ENCODE measurements at places on chromosomes 3 and 15.
A peak's percentile ranks its signal among the peaks of the same experiment; 100 is the strongest.

GRCh38 chr3:55296030-55296429, 191.1 kb downstream of the WNT5A start:
- DNase-seq, result no peak

DNA sequence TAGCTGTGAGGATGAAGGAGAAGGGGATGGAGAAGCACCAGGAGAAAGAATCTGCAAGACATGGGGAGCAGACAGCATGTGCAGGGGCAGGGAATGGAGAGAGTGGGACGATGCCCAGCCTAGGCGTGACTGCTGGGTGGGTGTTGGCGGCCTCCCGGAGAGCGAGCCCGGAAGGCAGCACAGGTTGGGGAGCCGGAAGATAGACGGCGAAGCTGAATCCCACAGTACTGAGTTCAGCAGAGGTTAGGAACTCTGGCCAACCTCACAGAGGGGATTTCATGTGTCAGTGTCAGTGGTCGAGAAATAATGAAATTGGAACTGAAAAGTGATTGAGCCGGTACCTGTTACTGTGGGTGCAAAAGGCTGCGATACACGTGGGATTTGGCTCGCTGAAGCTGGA, 55.2 kb downstream of the PXYLP1 start:
- no peak for DNase-seq

DNA sequence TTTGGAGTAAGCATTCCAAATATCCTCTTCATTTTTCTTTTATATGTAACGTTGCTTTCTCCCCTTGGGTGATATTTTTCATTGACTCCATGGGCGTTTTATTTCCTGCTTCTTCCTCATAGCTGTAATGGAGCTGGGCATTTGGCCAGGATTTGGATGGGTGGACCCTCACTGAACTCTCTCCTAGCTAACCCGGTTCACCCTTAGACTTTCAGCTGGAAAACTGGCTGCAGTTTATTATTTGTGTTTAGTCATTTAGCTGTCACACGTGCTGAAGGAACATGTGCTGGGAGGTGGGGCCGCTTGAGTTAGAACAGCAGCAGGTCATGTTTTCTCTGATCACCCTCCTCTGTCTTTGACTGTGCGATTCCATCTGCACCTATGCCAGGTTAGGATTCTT, 407.6 kb downstream of the ZIC1 start:
- DNase-seq, result no peak

DNA sequence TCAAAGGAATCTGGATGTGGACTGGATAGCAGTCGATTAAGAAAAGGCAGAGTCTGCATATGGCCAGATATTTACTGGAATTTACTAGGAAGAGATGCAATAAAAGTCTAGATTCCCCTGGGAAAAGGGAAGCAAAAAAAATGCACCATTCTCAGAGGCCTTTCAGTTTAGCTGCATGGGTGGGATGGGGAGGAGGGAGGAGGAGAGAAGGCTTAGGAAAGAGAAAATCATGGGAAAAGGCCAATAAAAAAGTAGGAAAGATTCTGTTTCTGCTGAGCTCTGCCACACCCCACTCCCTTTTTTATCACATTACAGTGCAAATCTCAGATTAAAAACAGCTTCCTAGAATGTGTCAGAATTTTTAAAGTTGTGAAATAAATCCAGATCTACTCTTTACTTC, 103.6 kb downstream of the ADAMTS9 start:
- no peak for DNase-seq

DNA sequence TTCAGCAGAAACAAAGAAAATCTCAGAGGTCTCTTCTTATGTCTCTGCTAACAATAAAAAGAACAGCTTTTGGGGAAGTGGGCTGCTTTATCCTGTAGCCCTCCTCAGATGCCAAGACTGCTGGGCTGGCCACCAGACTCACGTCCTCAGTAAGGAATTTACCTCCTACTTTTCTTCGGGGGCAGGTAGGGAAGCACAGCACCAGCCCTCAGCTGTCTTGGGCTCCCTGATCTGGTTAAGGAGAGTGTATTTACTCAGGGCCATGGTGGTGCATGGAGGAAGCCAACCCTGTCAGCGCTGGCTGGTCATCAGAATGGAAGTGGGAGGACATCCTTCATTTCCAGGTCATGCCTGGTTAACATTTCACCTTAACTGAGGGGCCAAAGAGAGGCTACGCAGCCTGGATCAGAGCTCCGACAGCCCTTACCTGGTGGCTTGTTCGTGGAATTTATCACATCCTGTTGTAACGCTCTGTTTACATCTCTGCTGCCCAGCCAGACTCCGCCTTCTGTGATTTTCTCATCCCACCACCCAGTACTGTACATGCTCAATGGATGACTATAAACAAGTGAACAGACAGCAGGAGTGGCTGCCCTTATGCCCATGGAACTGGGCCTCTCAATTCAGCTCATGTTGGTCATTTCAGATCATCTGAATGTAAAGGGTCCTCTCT, 108.3 kb downstream of the IGF2BP2 start:
- DNase-seq, result no peak

DNA sequence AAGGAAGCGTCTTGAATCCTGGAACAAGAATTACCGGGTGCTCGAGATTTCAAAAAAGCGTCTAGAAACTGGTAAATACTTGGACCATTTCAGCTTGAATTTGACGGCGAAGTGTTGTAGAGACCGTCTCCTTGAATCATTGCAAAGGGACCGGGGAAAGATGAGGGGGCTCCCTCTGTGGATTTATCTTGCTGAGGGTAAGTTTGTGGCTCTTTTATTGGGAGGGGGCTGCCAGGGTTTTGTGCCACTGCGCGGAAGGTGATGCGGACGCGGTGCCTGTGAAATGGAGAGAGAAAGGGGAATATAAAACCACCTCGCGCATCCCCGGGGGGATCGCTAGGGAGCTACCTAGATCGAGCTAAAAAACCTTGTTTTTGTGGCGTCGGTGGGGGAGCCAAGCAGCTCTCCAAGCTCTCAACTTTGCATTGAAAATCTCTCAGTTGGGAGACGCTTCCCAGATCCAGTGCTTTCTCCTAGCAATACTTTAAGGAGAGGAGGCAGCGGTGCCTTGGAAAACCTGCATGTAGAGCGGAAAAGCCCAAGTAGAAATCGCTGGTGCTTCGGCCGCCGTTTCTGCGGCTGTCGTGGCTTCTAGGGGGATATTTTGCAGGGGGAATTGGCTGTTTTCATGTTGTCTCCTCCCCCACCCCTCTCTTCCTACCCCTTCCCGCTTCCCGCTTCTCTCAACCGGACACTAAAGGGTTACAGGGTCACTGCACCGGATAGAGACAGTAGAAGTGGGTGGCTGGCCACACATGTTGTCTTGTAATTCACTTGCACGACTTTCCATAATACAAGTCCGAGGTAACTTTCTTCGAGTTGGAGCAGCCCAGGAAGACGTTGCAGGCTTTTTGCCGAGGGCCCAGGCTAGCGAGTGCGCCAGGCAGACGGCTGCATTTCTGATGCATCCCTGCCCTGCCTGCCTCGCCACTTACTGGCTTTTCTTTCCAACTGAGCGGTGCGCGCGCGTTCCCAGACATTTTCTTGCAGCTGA, 187.6 kb downstream of the NLGN1 start:
- DNase-seq, result no peak

- no peak for DNase-seq
Measured at GRCh38 chr15:58109419-58109818, 28.8 kb upstream of the AQP9 start.

DNA sequence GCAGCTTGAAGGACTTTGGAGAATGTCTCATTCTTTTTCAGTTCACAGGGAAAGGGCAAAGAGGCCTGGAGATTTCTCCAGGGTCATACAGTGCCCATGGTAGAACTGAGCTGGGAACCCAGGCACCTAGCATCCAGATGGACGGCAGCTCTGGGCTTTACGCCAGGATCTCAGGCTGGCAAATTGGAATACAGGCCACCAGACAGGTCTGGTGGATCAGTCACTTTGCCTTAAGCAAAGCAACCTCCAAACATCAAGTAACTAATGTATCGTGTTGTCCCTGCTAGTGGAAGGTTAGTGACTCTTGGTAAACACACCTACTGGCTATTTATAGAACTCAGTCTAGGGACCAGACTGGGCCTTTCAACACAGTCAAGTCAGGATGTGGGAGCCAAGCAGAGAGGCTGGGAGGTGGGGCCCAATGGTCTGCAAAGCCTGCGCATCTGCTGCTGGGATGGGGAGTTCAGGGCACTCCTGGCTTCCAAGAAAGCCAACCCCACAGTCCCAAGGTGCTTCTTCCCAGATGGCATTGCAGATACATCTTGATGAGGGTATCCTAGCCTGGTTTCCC, 30.2 kb downstream of the RPLP1 start:
- no peak for DNase-seq

DNA sequence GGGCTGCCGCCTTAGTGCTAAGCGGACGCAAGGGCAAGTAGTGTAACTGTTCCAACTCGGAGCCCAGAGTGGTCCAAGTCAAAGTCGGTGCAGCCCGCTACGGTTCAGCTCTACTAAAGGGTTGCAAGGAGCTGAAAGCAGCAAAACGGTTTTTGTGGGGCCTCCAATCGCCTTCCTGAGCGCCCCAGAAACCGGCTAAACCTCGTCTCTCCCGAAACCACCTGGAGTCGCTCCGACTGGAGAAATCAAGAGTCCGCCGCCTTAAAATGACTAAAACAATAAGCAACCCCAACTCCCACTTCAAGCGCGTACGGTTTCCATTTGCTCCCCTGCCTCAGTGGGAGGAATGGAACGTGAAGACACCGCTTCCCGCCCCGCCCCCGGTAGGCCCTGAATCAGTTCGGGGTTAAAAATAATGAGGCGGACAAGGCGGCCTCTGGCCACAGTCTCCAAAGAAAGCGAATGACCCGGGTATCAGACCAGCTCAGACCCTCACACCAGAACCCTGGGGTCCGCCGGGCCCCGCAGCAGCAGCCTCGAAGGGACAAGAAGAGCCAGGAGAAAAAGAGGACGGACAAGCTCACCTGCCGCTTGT, 401 bp downstream of the SEC11A start:
- DNase-seq, result peak; percentile 25

DNA sequence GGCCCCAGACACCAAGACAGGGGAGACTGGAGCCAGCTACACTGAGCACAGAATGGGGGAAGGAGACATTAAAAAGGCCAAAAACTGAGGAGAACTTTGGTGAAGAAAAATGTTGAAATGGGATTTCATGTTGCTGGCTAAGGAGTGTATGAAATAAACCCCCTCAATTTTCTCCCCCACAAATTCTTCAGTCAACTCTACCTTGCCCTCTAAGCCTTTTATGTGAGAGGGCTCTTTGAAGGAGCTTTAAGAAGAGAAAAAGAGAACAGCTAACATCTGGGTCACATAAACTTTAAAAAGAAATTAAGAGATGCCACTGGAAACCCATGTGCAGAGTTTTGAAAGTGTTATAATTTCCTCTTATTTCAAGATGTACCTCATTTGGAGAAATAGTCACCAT, 88.6 kb downstream of the ATP8B4 start:
- no peak for DNase-seq

GRCh38 chr3:59839283-59839682, 789.5 kb upstream of the CFAP20DC start:
- no peak for DNase-seq

GRCh38 chr3:151386056-151386455, 1.5 kb upstream of the P2RY12 start:
- no peak for DNase-seq

GRCh38 chr15:63473749-63473998, 30.7 kb upstream of the USP3 start:
- no peak for DNase-seq

DNA sequence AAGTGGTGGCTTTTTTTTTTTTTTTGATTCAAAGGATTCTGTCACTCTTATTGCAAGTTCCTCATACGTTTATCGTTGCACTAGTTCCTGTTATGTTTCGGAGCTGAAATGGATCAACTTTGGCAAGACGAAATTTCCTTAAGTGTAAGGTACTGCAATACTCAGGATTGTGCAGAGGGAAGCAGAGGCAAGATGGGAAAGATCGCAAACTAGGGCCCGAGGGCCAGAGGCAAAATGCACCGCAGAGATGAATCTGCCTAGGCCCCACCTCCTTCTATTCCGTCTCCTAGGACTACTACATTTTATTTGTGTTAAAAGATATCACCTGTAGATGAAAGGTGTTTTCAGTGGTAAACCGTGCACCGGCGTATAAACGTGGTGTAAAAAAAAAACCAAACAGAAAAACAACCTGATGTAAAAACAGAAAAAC, 331 bp downstream of the RNU6-1 start:
- no peak for DNase-seq

DNA sequence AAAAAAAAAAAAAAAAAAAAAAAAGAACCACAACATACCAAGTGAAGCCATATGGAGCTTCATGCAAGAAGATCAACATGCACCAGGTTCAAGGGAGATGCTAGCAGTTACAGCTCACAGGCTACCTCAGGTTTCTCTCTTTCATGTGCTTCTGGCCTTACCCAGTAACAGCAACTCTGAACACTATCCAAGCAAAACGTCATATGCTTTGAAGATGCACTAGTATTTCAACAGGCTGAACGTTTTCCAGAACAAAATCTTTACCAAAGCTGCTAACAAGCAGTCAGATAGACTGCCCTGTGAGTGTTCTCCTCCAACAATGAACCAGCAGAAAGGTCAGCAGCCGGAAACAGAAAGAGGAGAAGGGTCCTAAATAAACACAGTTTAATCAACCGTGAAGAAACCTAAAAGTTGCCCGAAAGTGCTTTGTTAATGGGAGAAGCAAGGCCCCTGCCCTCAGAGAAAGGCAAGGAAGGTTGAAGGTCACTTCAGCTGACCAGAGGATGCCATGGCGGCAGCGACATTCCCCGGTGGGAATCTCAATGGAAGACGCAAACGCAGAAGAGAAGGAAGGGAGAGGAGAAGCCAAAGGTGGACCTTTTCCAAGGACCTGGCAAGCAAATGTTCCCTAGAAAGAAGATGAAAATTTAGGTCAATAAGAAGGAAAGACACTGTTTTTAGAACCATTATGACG, 80.1 kb downstream of the CCNL1 start:
- DNase-seq, result no peak

DNA sequence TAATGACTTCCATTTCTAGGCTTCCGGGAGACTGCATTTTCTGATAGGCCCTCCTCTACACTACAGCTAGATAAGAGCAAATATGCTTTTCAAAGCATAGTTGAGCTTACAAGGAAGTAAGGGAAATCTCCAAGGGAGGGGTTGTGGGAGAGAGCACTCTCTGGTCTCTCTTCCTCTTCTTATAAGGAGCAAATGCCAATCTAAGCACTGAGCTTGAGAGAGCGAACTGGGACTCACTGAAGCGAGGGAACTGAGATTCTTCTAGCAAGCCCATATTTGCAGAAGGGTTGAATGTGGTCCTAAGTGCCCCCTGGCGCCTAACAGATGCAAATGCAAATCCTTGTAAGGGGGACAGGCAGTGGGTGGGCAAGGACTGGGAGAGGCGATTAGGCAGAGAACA, 164.8 kb downstream of the ERC2 start:
- no peak for DNase-seq
